ENCODE measurements at places on chromosomes 5 and 9. TPM values are rescaled to one million over a fixed set of nuclear protein-coding genes. Genes with fewer than 3 reads are reported as not detected.

The SOHLH1 gene
- not detected for total RNA-seq

The CCDC180 gene
- 0.59 TPM for total RNA-seq

The IFNA13 gene
- total RNA-seq: not detected

The FREM1 gene
- total RNA-seq: 0.02 TPM

All from M059J (cell line).